ENCODE measurements at places on chromosomes 4 and X.

GRCh38 chr4:1315836-1316536, 26.3 kb downstream of the MAEA start:
- no peak for DNase-seq

- no peak for DNase-seq
These were observed 529 bp upstream of the CITED1 start for GRCh38 chrX:72306085-72306801.

- peak; percentile 64 for DNase-seq
These were observed 28.2 kb upstream of the HUWE1 start for GRCh38 chrX:53714580-53715345.

DNA sequence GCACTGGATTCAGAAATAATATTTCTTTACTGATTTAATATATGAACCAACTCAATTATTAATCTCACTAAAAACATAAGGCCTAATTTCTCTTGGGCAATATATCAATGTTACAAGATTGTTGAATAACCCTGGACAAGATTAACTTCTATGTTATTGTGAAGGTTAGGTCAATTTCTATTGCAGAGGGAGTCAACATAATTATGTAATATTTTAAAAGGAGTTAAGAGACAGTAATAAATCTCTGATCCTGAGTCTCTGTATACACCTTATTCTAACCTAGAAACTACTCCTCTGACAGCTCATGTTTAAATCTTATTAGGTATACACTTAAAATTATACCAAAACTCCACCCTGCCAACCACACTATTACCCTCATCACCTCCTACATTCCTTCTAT, 15.1 kb upstream of the GPRIN3 start:
- no peak for DNase-seq

DNA sequence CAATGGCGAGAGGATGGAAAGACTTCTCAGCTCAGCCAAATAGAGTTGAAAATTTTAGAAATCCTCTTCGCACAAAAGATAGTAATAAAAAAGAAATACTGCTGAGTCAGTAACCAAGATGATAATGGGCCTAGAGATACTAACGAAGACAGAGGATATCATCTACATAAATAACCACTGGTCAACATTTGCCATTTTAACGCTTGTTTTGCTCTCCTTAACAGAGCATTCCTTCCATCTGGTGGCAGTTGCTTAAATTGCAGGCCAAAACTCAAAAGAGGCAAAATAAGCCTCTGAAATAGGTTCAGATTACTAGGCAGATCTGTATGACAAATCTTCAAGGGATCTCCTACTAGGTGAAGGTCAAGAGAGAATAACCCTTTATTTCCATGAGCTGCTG, 51.7 kb upstream of the MCF2 start:
- no peak for DNase-seq

DNA sequence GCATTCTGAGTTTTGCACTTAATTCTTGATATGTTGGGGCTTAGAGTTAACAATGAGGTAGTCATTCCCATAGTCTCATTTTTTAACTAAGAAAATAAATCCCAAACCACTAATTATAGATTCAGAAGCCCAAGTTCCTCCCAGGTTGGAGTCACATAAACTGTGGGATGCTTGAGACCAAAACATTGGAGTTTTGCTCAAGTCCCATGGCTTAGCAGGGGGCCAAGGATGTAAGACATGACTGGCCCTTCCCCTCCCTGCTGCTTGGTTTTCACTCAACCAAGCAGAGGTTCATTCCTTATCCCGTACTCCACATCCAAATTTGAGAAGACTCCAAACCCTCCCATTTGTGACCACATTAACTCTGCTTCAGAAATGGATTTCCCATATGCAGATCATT, 101.3 kb downstream of the LIMCH1 start:
- DNase-seq: no peak

DNA sequence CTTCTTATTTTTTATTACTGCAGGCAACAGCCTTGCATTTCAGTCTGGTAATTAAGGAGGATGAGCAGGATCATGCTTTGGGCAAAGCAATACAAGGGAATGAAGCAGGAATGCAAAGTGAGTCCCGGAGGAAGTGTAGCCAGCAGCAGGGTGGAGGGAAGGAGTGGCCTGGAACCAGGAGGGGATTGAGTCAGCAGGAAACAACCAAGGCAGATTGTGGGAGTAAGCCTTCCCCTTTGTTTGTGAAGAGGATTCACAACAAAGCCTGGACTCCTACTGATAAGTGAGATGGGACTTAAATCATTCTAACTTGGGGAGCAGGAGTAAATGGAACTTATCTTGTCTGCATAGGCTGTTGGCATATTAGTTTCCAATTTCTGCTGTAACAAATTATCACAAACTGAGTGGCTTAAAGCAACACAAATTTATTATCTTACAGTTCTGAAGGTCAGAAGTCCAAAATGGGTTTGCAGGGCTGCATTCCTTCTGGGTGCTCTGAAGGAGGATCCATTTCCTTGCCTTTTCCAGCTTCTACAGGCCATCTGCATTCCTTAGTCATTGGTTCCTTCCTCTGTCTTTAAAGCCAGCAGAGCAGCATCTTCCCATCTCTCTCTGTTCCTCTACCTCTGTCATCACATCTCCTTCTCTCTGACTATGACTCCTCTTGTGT, 93.2 kb upstream of the AP1S2 start:
- DNase-seq: no peak

DNA sequence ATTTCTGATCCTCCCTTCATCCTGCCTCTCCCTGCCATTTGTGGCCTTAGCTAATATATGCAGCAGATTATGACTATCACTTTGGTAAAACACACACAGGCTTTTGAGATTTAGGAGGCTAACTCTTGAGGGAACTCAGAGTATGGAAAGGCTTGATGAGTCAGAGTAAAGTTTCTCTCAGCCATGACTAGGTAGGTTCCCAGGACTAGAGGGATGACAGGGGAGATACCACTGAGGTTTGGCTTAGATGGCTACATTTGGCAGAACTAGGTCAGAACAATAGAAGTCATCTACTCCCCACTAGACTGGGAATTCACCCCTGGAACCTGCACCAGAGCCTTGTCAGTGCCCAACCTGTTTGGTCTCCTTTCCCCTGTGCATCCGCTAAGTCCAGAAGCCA, 585.7 kb downstream of the TLL1 start:
- no peak for DNase-seq

- DNase-seq: no peak
These were observed 115.0 kb upstream of the TLL1 start for GRCh38 chr4:165758086-165758485.

GRCh38 chrX:56729152-56729850, at the start of gene NBDY:
NBDY (plus strand) TSS chrX:56729243; CDS start chrX:56729354, 111 bp downstream.
- DNase-seq: peak; percentile 23

- no peak for DNase-seq
These were observed 1.2 kb upstream of the ZNF827 start for GRCh38 chr4:145939856-145940255.

DNA sequence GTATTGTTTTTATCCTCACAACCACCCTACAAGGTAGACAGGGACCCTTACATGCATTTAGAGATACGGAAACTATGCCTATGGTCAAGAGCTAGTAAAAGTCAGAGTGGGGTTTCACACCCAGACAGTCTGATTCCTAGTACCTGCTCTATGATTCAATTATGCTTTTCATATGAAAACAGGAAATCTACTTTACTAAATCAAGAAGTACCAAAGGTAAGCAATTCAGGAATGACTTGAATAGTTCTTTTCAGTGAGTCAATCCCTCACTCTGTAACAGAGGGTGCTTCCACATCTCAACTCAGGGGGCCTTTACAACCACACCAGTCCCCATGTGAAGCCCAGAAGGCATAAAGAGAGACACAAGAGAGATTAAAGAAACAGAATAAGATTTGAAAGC, 191.4 kb downstream of the PPP3CA start:
- DNase-seq: no peak

- no peak for DNase-seq
These were observed 53.5 kb upstream of the FAM9B start for GRCh38 chrX:9087271-9088040.

GRCh38 chr4:140816806-140817510, 60.8 kb upstream of the TBC1D9 start:
- DNase-seq: no peak

DNA sequence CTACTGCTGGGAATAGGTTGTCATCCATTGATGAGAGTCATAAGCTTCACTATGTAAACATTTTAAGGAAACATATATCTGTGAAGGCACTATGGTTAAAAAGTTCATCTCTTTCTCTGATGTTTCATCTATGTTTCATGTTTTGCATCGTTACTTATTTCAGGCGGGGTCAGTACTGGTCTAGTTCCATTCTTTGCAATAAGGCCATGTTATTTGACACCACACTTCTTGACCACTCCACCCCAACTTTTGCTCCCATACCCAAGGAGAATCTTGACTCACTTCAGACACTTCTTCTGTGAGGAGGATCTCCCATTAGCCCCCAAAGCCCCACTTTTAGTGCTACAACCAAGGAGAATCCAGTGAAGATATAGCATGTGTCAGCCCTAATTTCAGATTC, 119.4 kb downstream of the GRIA3 start:
- DNase-seq: no peak

DNA sequence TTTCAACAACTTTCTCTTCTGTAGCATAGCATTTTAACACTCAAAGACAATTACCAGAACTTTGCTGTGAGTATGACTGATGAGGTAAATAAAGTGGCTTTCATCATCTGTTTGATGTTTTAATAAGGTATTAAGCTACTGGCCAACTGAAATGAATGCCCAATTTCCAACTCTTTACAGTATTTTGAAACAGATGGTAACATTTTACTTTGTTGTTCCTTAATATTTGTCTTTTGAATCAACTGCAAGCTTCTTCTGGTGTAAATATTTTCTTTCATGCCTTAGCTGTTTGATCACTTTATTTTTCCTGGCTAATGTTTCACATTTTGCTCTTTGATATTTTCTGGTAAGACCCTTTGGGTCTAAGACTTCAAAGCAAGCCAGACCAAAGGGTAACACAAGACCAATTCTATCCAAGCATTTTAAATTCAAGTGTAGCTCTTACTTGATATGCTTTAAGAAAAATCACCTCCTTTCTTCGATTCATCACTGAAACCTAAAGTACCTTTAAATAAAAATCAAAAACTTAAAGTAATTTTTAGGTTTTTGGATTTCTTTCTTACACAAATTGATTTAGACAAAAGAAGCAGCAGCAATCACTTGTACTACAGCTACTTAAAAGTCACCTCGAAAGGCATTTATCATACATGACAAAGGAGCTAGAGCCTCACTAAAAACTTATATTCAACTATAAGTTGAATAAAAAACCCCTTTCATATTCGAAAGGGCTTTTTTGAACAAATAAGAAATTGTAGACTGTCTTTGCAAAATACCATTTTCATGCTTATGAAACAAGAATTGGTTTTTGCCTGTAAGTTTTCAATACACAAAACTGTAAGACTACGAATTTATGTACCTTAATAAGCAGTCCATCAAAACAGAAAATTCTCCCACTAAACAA, 57.6 kb downstream of the TBCK start:
- no peak for DNase-seq

- DNase-seq: peak; percentile 33
These were observed 51.1 kb downstream of the SCML1 start for GRCh38 chrX:17788439-17788838.

DNA sequence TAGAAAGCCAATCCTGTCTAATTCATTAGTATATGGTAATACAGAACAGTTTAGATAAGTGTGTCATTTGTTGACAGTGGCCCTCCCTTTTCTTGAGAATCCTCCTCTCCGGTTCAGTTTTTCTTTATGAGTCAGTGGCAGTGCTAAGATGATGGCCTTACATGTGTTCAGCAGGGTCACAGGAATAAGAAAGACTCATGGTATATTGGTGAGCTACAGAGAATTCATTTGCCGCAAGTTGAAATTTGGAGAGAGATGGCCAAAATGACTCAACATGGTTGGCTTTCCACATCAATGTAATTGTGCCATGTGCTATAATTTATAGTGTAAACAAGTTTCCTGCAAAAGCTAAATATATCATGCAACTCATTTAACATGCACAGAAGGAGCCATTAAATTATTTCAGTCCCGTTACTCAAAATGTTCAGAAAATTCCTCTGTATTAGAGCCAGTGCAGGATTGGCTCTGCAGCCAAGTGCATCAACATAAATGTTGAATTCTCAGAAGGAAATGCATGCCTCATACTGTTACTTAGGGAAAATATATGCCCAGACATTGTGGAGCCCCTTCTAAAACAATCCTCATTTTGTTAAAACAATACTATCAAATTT, 374.3 kb downstream of the AFF2 start:
- no peak for DNase-seq

- DNase-seq: no peak
These were observed 10.0 kb downstream of the SAT1 start for GRCh38 chrX:23792861-23793553.

GRCh38 chr4:13553081-13553480, 8.8 kb upstream of the NKX3-2 start:
- DNase-seq: no peak

- no peak for DNase-seq
These were observed 57.1 kb upstream of the MID1 start for GRCh38 chrX:10677490-10677889.

DNA sequence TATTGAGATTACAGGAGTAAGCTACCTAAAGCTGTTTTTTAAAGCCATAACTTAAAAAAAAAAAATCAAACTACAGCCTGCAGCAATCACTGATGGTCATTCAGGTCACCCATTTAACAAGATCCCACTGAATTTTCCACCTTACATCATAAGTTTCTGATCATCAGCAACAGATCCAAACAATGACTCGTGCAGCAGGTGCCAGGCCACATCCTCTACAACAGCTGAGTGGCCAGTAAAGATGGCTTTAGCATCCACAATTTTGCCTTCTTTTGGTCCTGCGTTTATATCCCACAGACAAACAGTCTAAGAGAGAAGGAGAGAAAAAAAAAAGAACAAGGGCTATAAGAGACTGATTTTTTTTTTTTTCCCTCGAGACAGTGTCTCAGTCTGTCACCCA, 16.6 kb downstream of the RBBP7 start:
- DNase-seq: no peak

DNA sequence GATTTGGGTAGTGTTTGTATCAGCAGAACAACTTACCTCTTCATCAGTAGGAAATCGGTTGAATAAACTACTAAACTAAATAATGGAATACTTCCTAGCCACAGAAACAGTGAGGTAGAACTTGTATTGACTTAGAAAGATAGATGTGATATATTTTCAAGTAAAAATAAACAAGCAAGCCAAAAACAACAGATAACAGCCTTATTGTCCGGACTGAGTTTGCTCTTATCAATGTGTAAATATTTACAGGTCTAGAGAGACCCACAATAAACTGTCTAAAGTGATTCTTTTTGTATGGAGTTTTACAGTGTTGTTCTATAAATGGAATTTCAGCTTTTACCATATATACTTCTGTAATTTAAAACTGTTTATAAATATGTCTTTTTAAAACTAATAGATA, 721.8 kb downstream of the ADGRL3 start:
- no peak for DNase-seq

GRCh38 chrX:78513971-78514738, 145.0 kb downstream of the RTL3 start:
- no peak for DNase-seq

DNA sequence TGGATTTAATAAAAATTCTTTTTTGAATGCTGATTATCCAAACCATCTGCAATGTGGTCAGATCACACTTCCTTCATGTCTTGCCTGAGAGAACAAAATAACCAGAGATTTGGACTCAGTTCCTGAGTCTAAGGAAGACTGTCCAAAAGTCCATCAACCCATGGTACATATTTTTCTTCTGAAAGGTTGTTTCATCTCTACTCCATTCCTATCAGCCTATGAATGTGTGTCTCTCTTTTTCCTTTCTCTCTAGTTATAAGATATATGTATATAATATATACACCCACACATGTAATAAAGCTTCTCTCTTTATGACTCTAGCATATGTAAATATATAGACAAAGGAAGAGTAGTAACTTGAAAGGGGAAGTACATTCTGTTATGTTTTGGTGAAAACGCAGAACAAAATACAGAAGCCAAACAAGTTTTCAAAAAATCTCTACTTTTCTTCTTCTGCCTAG, 226.9 kb downstream of the ARHGAP24 start:
- no peak for DNase-seq
